ACHN (cell line): ENCODE measurements at places on chromosomes 3 and 15.
A peak's percentile ranks its signal among the peaks of the same experiment; 100 is the strongest.

DNA sequence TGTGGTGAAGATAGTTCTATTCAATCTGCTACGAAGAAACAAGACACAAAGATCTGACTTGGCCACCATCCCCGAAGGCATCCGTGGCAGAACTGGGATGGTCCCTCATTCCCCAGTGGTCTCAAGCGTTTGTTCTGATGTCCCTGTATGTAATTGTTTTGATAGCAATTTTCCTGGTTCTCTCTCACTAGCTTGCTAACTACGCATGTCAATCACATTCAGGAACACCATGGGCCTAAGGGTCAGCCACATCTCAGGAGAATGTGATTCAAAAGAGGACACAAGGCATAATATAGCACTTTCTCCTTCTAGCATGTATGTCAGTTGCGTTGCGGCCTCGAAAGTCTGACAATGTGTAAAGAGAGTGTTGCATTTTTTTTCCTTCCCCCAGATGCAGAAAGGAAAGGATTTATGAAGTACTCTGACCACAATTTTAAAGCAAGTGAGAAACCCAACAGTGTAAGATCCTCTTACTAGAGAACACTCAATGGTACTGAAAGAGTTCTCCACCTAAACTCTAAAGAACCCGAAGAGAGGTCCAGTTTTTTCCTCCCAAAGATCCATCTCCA lies 32.0 kb upstream of the TCF12 start:
- no peak for DNase-seq

GRCh38 chr3:124438813-124439212 lies 291.4 kb upstream of the UMPS start:
- no peak for DNase-seq

- DNase-seq: no peak
Measured at GRCh38 chr3:141812586-141812985, 49.4 kb downstream of the GRK7 start.

GRCh38 chr15:89419370-89419984 lies 76.9 kb downstream of the RHCG start:
- DNase-seq: peak; percentile 45

DNA sequence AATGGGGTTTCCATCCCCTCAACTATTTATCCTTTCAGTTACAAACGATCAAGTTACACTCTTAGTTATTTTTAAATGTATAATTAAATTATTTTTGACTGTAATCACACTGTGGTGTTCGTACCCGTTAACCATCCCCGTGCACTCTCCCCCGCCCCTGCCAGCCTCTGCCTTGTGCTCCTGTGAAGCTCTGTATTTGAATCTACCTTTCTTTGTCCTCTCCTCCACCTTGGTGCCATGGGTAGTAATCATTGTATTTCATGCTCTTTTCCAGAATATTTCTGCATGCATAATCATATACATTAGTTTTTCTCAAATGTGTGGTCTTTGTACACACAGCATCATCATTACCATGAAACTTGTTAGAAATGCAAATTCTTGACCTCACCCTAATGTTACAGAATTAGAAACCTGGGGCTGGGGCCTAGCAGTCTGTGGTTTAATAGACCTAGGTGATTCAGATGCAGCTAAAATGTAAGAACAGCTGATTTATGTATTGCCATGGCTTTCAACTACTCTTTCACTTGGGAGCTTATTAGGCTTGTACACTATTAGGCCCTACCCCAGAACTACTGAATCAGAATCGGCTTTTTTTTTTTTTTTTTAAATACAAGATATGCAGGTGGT lies 91.5 kb downstream of the STT3B start:
- DNase-seq: no peak

GRCh38 chr3:108767253-108767652 lies 10.0 kb upstream of the RETNLB start:
- no peak for DNase-seq

- no peak for DNase-seq
Measured at GRCh38 chr3:54968546-54969172, 40.8 kb upstream of the LRTM1 start.

DNA sequence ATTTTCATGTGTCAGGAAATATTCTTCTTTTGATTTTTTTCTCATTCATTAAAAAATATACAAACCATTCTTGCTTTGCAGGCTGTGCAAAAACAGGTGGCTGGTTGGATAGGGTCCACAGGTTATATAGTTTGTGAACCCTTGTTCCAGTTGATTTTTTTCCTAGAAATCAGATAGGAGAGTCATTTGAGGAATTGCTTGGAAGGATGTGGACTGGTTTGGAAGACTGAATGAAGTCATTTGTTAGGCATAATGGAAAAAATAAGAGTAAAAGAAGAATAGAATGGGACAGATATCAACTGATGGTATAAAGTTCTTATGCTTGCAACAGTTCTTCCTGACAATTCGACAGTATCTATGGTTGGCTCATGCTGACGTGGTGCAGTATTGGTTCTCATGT lies 189.4 kb downstream of the PTPRG start:
- no peak for DNase-seq

- DNase-seq: no peak
Measured at GRCh38 chr15:41792000-41792637, 17.8 kb downstream of the MAPKBP1 start.

GRCh38 chr15:35751413-35752133 lies 205.6 kb upstream of the DPH6 start:
- peak; percentile 66 for DNase-seq

DNA sequence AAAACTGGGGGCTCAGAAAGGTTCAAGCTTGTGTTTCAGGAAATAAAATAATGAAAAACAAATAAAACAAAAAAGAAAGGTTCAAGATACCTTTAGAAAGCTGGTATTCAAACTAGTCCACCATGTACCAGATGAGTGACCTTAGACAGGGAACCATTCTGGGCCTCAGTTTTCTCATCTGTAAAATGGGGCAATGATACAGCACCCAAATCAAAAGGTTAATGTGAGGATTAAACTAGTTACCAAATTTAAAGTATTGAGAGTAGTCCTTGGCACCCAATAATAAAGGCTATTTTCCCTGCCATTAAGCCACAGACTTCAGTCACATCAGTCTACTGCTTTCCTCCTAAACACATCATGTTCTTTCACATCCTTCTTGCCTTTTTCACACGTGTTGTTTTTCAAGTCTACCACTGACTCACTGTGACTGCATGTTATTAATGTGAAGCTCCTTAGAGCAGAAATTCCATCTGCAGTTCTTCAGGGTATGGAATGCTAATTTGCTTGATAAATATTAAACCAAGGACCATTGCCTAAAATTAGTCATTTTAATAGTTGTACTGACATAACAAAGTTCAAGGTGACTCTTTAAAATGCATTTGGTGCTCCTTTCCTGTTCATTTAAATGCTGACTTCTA lies 19.9 kb downstream of the TAMM41 start:
- DNase-seq: peak; percentile 37

- DNase-seq: no peak
Measured at GRCh38 chr3:106714400-106714799, 662.8 kb upstream of the CCDC54 start.

DNA sequence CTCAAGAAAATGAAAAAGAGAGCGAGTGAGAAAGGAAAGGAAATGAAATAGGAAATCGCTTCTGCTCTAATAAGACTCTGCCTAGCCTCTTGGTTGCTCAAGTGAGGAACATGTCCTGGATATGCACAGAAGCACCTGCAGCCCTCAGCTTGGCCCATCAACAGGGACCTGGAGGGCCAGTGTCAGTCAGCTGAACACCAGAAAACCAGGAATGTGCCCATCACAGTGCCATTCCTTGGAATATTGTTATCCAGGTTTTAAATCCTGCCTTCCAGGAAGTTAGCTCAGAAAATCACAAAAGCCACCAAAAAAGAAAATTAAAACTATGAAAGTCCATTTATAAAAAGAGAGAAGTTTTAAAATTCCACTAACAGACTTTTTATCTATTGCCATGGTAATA lies 173.4 kb upstream of the TPM1 start:
- no peak for DNase-seq

GRCh38 chr3:174859756-174860155 lies 622 bp downstream of the NAALADL2 start:
- DNase-seq: no peak

DNA sequence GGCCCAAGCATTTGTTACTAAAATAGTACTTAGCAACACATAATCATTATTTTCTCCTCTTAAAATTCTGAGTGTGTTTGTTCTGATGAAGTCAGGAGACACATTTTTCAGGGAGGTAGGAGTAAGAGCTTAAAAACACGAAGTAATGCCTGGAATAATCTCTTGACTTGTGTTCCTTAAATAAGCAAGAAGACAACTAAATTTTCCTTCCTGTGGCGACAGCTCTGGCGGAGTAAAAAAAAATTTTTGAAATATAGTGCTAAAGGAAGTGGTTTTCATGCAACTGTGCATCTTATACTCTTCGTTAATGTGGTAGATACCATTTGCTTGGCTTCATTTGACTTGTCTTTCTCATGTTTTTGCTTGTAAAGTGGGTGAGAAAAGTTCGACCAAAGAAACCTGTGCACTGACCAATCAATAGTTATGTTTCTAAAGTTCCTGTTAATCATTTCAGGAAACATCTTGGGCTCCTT lies 11.1 kb upstream of the MBNL1 start:
- DNase-seq: no peak
